ENCODE measurements at places on chromosomes 7 and 10. TPM values are rescaled to one million over a fixed set of nuclear protein-coding genes. Genes with fewer than 3 reads are reported as not detected.

Gene MYL7
- 2.2 TPM for total RNA-seq

Gene PILRA
- total RNA-seq, result 1.2 TPM

Gene NKX2-3
- total RNA-seq, result 7.9 TPM

Gene GRID2IP
- total RNA-seq, result 0.37 TPM

Gene PNLIP
- total RNA-seq, result 5.0 TPM
